ENCODE measurements at places on chromosomes 3 and 15. TPM values are rescaled to one million over a fixed set of nuclear protein-coding genes. Genes with fewer than 3 reads are reported as not detected.

LARP6 gene
- total RNA-seq = 68.1 TPM

OXNAD1 gene
- 15.7 TPM for total RNA-seq

GUCA1C gene
- not detected for total RNA-seq

IL16 gene
- 1.4 TPM for total RNA-seq

GOLGA6C gene
- total RNA-seq = not detected

PLA2G4D gene
- not detected for total RNA-seq

CCDC191 gene
- 4.2 TPM for total RNA-seq

SLC12A1 gene
- total RNA-seq = under 0.01 TPM

KIF15 gene
- 17.1 TPM for total RNA-seq

TRAT1 gene
- total RNA-seq = not detected

ROPN1 gene
- not detected for total RNA-seq

STAC gene
- 2.1 TPM for total RNA-seq

CELF6 gene
- total RNA-seq = 1.6 TPM

ZNF660 gene
- 2.0 TPM for total RNA-seq

ERICH6 gene
- total RNA-seq = 0.41 TPM

PARL gene
- total RNA-seq = 102 TPM

CD200R1 gene
- total RNA-seq = not detected

SENP8 gene
- total RNA-seq = 3.8 TPM

SLC22A14 gene
- not detected for total RNA-seq

KCNMB2 gene
- total RNA-seq = 0.41 TPM

PLCH1 gene
- total RNA-seq = 0.09 TPM

DNAJA4 gene
- 0.65 TPM for total RNA-seq

DLL4 gene
- 0.09 TPM for total RNA-seq

CA12 gene
- 174 TPM for total RNA-seq

CLDN1 gene
- total RNA-seq = 0.18 TPM

TUBGCP4 gene
- total RNA-seq = 10.7 TPM

UROC1 gene
- total RNA-seq = not detected

MOBP gene
- total RNA-seq = not detected

RPLP1 gene
- total RNA-seq = 245 TPM

SLC25A20 gene
- 20.9 TPM for total RNA-seq

PTX3 gene
- 216 TPM for total RNA-seq

NAALADL2 gene
- total RNA-seq = 11.4 TPM

RAB7A gene
- total RNA-seq = 166 TPM

HLTF gene
- 61.4 TPM for total RNA-seq

FOXL2NB gene
- total RNA-seq = not detected

ZMAT3 gene
- 31.6 TPM for total RNA-seq

MYD88 gene
- total RNA-seq = 8.3 TPM

RCN2 gene
- total RNA-seq = 89.8 TPM

THSD4 gene
- 50.9 TPM for total RNA-seq

CCR9 gene
- not detected for total RNA-seq

TLR9 gene
- total RNA-seq = not detected

TMEM40 gene
- not detected for total RNA-seq

ZKSCAN7 gene
- 5.0 TPM for total RNA-seq

CDHR4 gene
- 0.09 TPM for total RNA-seq

AGTR1 gene
- total RNA-seq = 3.2 TPM

ZPLD1 gene
- 0.33 TPM for total RNA-seq

CCDC39 gene
- 0.27 TPM for total RNA-seq

RASL12 gene
- 1.7 TPM for total RNA-seq

SPINK8 gene
- not detected for total RNA-seq

HYAL1 gene
- 0.90 TPM for total RNA-seq

SLC6A1 gene
- not detected for total RNA-seq

ATP2B2 gene
- not detected for total RNA-seq

SPRED1 gene
- total RNA-seq = 55.1 TPM

RNU5B-1 gene
- total RNA-seq = not detected

SLC24A5 gene
- not detected for total RNA-seq

LDHAL6B gene
- not detected for total RNA-seq

Measured in fibroblast of the aortic adventitia (primary cell).